ENCODE measurements at places on chromosomes 3 and 15.

- no peak for DNase-seq
Observed at GRCh38 chr3:73710340-73710739, 85.6 kb upstream of the PDZRN3 start.

DNA sequence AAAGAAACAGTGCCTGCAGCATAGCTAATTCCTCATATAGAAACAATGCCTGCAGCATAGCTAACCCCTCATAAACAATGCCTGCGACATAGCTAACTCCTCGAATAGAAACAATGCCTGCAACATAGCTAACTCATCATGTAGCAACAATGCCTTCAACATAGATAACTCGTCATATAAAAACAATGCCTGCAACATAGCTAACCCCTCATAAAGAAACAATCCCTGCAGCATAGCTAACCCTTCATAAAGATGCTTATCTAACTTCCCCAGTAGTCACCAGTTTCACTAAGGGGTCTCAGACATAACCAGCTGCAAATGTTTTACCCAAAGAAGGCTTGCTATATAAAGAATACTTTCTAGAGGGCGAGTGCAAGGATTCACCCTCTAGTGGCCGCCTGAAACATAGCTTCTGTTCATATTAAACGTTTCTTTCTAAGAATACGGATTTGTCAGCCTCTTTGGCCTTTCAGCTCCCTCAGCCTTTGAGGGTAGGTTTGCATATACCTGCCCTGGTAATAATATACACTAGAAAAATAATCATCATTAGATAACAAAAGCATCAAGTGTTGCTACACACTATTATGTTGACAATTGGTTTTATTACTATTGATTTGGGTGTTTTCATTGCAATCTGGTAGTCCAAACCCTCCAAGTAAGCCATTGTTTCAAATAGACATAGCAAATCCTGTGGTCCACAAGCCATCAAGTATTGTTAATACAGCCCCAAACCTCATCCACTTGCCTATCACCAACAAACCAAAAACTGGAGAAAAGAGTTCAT, 44.4 kb upstream of the FAN1 start:
- peak; percentile 8 for DNase-seq

GRCh38 chr3:54871867-54872266, 56.0 kb downstream of the LRTM1 start:
- no peak for DNase-seq

DNA sequence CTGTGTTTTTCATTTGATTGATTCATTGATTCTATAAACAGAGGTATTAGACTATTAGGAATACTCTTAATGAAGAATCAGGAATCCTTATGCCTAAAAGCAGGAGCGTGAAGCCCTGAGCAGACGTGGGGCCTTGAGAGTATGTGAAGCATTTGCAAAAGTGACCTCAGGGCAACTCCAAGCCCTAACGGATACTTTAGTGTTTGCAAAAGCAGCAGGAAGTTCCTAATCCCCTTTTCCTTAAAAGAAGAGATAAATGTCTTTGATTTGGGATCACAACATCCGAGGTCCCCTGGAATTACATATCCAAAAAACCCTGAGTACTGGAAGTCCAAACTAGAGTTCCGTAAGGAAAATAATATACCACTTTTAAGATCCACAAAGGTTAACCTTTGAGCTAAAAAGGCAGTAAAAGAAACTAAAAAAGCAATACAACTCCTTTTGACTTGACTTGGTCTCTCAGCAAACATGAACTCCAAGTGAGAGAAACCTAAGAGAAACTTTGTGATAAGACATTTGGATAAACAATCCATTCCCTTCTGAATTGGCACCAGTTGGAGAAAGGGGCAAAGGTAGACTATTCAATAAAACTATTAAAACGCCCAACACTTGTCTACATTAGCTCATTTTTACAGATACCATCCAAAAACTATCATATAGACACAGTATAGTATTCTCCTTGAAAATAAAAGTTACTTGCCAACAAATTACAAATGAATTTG, 27.4 kb downstream of the PRTG start:
- DNase-seq: no peak

- no peak for DNase-seq
Observed at GRCh38 chr3:72872183-72872582, 15.7 kb upstream of the GXYLT2 start.

DNA sequence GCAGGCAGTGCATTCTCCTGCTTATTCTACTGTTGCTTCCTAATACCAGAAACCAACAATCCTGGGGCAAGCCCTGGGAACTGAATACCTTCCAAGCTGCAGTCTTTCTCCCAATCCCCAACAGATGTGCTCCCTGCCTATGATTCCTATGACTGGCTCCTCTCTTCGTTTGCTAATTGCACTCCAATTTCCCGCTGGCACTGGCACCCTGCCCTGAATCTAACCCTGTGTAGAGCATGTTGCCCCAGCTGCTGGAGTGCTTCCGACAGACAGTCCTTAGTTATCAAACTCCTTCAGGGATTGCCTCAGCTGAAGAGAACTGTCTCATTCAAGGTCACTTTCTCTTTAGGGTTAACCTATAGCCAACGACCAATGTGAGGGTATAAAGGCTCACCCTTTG, 214.1 kb downstream of the NECTIN3 start:
- DNase-seq: no peak

- DNase-seq: no peak
Observed at GRCh38 chr3:192367616-192368015, 359.7 kb downstream of the FGF12 start.

DNA sequence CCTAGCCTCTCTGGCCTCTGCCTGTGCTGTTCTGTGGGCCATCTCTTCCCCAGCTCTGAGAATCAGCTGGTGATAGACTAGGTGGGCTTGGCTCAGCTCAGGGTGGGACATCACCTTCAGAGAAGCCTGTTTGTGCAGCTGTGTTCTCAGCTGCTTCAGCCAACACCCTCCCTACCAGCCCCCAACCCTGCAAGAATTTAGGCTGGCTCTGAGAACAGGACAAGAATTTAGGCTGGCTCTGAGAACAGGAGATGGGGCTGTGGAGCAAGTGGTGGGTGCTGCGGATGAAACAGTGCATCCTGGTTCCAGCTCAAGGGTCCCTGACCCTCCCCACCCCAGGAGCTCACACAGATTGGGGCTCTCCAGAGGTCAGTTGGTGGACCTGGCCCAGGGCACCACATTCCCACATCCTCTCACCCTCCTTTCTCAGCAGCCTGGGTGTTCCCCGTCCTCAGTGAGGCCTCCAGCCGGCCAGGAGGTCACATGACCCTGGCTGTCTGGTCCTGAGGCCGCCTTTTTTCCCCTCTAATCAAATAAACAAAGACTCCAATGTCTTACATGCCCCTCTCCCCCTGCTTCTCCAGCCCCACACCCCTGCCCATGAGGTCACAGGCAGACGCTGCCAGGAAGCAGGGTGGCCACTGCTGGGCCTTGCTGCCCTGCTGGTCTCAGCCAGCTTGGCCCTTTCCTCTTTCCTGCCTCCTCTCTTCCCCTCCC, 14.9 kb downstream of the PLEKHO2 start:
- peak; percentile 44 for DNase-seq

GRCh38 chr3:100339786-100340185, 5.2 kb downstream of the NIT2 start:
- DNase-seq: no peak

DNA sequence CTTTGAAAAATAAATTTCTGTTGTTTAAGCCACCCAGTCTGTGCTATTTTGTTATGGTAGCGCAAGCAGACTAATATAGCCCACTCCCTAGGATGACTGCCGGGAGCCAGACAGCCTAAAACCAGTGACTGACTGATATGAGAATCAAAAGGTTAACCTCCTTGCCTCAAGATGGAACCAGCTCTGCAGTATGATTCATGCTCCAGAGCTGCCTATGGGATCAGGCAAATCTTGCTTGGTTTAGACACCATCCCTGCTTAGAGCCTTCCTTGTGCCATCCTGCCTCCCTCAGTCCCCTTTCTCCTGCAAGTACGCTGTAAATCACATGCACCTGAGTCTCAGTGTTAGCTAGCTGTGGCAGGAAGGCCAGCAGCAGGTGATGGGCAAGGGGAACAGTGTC, 39.3 kb downstream of the TRANK1 start:
- DNase-seq: no peak

DNA sequence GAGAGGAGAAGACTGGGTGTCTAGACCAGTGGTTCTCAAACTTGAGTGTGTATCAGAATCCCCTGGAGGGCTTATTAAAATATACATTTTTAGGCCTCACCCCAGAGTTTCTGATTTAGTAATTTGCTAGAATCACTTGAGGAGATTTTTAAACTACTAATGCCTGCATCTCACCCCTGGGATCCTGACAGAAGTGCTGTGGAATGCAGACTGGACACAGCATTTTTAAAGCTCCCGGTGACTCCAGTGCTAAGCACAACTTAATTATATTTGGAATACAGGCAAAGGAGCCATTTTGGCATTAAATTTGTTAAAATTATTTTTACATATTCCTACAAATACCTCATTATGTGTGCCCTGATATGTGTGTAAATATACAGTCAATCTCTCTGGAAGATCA, 26.7 kb upstream of the COL6A6 start:
- DNase-seq: no peak

- no peak for DNase-seq
Observed at GRCh38 chr3:87949879-87950208, 109.0 kb downstream of the CGGBP1 start.

- peak; percentile 40 for DNase-seq
Observed at GRCh38 chr3:196666001-196666867, 26.7 kb downstream of the NRROS start.

GRCh38 chr3:193782747-193783146, 189.7 kb downstream of the OPA1 start:
- no peak for DNase-seq

DNA sequence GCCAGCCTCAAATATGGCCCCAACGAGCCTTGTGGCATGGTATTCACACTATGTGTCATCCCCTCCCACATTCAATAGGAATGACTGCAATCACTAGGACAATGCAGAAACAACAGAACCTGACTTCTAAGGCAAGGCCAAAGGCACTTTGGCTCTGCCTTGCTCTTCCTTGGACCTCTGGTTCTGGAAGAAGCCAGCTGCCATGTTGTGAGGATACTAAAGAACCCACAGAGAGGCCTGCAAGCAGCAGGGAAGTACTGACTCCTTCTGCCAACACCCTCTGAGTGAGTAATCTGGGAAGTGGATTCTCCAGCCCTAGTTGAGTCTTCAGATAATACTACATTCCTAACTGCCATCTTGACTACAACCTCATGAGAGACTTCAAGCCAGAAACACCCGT, 64.7 kb downstream of the ADAMTS9 start:
- DNase-seq: no peak

- DNase-seq: peak; percentile 20
Observed at GRCh38 chr15:100849021-100849854, 30.4 kb upstream of the ALDH1A3 start.

DNA sequence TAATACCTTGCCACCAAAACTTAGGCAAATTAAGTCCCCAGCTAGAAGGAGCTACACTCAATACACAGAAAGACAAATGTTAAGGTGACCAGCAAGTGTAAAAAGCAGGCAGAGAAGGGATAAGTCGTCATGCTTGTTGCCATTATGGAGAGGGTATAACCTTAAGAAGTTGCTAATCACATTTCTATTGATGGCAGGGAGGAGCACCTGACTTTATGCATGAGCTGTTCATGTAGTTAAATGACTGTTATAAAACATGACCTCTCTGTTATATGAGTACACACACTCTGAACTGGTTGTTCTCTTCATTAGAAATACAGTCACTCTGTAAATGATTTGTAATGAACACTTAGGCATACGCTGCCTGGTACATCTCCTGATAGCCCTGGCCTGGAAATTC, 6.6 kb upstream of the CCNL1 start:
- DNase-seq: no peak

- no peak for DNase-seq
Observed at GRCh38 chr3:197375001-197375441, 76.6 kb upstream of the DLG1 start.

- DNase-seq: no peak
Observed at GRCh38 chr3:66989860-66990696, 8.0 kb upstream of the KBTBD8 start.

DNA sequence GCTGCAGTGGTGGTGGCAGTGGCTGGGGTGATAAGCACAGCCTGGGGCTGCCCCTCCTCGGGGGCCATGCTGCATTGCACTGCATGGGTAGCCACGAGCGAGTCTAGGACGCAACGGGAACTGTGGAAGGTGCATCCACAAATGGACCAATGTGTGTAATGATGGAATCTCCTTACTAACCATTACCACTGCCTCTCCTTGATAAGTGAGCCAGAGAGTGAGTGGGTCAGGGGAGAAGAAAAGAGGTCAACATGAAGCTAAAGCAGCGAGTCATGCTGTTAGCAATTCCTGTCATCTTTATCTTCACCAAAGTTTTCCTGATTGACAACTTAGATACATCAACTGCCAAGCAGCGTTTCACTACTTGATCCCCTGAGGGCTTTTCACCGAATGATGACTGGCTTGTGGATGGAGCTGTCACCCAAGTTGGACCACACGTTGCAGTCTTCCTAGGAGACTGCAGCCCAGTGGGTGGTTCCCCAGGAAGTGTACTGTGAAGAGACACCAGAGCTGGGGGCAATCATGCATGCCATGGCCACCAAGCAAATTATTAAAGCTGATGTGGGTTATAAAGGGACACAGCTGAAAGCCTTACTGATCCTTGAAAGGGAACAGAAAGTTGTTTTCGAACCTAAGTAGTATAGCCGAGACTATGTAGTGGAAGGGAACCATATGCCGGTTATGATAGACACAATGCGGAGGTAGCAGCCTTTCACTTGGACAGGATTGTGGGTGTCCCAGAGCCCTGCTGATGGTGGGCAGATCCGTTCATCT, 20.6 kb downstream of the SAMD7 start:
- no peak for DNase-seq

- DNase-seq: peak; percentile 28
Observed at GRCh38 chr15:74545776-74546656, 5.0 kb downstream of the ARID3B start.

DNA sequence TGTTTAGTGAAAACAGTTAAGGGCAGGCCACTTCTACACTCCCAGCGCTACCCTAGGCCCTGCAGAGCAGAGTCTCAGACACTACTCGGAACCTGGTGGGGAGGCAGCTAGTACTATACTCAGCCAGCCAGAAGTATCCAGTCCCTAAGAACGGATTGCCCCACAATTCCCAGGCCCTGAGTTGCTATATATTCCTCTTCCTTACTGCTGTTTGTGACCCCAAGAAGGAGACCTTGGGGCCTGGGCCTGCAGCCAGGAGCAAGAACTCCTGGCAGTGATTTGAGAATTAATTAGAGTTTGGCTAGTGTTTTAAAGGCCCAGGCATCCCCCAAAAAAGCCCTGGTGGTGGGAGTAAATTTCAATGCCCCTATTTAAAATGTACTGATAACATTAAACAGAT, 87.7 kb downstream of the RBPMS2 start:
- DNase-seq: no peak

- DNase-seq: no peak
Observed at GRCh38 chr15:52218816-52219215, 27.6 kb upstream of the GNB5 start.
